Activated CD4-positive, alpha-beta memory T cell treated with anti-CD3 and anti-CD28 coated beads for 36 hours (primary cell): ENCODE measurements at places on chromosomes 1 and 21. TPM values are rescaled to one million over a fixed set of nuclear protein-coding genes. Genes with fewer than 3 reads are reported as not detected.

Gene PAPPA2
- total RNA-seq = 0.64 TPM

- DNase-seq = no peak
These were observed 8.0 kb upstream of the CELSR2 start for GRCh38 chr1:109241344-109241743.

Gene BACH1
- 22.9 TPM for total RNA-seq

DNA sequence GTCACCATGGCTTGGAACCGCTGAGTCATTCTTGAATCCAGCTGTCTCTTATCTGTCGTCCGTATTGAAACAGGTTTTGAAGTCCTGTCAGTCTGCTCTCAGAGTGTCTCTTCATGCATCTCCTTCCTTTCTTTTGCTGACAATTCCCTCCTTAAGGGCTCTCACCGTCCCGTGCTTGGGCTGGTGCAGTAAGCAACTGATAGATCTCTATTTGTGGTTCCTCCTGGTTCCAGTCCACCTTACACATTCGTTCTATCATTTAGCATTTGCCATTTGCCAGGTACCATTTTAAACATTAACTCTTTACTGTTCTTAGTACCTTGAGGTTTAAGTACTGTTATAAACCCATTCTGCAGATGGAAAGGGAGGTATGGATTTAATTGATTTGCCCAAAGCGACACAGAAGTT, 88.9 kb downstream of the DYRK1A start:
- peak; percentile 29 for DNase-seq

Gene HCRTR1
- total RNA-seq = not detected

GRCh38 chr1:202237052-202237451, 43.5 kb downstream of the LGR6 start:
- peak; percentile 60 for DNase-seq

Gene KRTAP12-3
- not detected for total RNA-seq

DNA sequence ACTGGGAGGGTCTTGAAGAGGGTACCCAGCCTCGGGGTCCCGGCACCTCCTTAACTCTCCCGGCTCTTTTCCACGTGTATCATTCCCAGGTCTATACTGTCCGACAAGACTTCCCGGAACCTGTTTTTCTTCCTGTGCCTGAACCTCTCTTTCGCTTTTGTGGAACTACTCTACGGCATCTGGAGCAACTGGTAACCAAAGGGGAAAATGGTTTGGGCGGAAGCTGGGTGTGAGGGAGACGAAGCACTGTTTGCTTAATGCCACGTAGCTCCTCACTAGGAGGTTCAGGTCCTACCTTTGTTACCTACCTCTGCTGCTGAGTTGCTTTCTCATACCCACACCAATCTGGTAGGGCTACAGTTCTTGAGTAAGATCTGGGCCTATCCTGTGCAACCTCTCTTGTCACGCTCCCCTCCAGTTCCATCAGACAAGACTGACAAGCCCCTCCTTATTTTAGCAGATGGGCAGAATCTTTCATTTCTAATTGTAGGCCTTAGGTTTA, 642 bp downstream of the SLC30A7 start:
- DNase-seq = peak; percentile 76

Gene KISS1
- total RNA-seq = not detected

DNA sequence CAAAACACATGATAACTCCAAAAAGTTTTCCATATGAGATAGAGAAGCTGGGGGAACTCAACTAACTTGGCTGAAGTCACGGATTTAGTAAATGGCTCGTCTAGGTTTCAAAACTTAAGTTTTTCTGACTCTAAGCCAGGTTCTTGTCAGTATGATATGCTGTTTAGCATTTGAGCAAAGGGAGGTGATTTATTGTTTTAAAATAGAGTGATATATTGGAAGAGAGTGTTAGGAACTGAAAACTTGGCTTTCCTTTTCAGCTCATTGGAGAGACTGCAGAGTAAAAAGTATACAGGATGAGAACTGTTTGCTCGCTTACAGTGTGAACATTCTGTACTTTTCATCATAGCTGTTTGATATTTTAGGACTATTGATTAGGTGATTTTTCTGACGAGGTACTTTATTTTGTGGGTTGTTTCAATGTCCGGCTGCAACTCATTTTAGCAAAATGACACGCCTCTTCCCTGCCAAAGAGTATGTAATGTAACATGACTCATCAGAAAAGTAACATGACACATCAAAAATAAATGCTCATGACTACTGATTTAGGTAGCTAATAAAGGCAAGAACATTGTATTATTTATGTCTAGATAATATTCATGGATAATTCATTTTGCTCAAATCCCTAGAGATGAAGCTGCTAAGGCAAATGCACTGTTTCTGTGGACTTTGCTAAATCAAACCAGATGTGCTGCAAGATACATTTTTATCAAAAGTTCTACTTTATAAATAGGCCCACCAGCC, 355.1 kb downstream of the GPATCH2 start:
- no peak for DNase-seq

Gene HOOK1
- total RNA-seq = 13.3 TPM

GRCh38 chr1:198234520-198235251, 77.9 kb downstream of the NEK7 start:
- DNase-seq = no peak

Gene PTGS2
- 2.8 TPM for total RNA-seq

DNA sequence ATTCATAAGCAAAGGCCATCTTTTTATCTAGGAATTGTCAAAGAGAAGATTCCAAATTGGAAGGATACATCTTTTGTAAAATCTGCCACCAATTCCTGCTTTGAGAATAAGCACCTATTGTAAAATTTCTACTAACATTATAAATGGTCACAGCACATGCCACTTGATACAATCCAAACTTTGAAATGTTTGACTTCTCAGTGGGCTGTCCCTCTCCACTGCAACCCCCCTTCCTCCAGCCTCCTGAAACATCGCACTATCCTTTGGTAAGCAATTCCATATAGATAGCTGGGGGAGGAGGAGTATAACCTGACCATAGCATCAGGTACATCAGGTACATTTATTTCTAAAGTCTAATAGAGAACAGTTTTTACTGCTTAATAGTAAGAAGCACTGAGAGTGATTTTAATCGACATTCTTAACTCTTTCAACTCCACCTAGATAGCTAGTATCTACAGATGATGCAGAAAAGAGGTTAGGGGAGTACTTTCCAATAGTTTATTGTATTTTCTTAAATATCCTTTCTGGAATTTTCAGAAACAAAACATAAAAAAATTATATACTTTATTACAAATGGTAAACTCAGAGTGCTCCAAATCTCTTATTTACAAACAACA, 2.9 kb downstream of the JUN start:
- no peak for DNase-seq

Gene CCDC190
- total RNA-seq = not detected

GRCh38 chr1:153962088-153963029, 978 bp downstream of the SLC39A1 start:
- DNase-seq = peak; percentile 51

DNA sequence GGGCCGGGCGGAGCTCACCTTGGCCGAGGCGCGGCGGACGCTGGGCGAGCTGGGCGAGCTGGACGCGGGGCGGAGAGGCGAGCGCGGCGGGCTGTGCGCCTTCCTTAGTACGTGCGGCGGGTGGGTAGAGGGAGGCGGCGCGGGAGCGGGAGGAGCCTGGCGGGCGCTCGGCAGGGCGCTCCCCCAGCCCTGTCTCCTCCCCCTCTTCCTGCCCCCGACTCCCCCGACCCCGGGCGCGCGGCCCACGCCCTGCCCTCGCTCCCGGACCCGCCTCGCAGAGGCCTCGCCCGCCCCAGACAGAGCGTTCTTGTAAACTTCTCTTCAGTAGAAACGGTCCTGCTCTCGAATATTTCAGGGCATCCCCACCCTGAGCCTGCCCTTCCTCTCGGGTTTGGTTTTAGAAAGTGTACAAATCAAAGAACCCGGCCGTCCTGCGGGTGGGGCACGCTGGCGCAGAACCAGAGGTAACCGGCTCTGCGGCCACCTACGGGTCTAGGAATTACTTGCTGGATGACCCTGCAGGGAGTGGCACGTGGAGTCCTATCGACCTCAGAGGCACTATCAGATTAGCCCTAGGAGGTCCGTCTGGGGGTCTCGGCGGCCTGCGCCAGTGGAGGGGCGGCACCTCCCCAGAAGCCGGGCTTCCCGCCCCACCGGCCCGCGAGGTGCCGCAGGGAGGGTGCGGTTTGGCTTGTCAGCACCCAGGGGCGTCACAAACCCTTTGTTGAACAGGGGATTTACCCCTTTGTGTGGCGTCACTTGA, at the start of gene S100A10:
TSS of gene S100A10 (minus strand) at position 126 of the 763 bp plus-strand sequence. CDS start 7,629 bp downstream, outside the sequence.
- DNase-seq = peak; percentile 83

GRCh38 chr1:219573960-219574359, 38.9 kb downstream of the ZC3H11B start:
- no peak for DNase-seq

DNA sequence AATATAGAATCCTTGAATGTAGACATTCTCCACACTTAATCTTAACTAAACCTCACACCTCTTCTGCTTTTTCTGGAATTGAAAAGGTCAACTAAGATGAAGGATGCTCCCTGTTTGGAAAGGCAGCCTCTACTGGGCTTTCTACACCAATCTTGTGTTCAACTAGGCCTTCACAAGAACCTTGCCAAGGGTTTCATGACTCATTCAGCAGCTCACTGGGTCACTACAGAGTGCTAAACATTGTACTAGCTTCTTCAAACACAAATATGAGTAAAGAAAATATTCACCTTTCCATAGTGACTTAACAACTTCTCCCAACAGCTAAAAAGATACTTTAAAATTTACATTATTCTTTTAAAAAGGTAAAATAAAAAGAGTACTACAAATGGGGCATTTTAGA, 135.3 kb upstream of the PRMT6 start:
- DNase-seq = no peak

- no peak for DNase-seq
These were observed 51.7 kb downstream of the SIM2 start for GRCh38 chr21:36750576-36750959.

Gene PM20D1
- total RNA-seq = 0.55 TPM

DNA sequence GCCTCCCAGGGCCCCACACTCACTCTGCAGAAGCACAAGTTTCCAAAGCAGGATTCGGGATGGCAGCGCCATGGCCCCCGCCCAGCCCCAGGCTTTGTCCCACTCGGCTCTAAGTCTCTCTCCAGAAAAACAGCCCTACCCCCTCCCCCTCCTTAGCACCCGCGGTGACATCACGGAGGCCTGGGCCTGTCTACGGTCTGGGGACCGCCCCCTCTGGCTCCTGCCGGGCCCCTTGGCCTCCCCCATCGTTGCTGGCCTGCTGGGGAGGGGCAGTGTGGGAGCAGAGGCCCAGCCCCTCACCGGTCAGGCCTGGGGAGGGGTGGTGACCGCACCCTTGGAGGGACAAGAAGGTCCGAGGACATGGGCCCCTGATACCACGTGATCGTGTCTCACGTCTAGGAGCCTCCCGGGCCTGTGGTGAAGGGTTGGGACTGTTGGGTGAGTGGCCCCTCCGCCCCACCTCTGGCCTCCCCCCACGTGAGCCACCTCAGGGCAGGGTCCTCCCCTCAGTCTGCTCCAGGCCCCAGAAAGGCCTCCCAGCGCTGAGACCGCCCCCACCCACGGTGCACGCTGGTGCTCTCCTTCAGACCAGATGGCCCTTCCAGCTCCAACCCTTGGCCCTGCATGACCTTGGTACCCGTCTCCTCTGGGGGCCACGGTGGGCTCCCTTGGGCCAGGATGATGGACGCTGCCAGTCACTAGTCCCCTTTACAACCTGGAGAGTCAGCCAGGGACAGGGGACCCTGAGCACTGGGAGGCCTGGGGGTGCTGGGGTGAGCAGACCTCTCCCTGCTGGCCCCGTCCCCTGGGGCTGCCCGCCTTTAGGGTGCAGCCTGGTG, at the start of gene MXRA8:
TSS of gene MXRA8 (minus strand) at position 123 of the 839 bp plus-strand sequence. CDS start at position 72, 51 bp downstream.
- DNase-seq = no peak

- DNase-seq = no peak
These were observed 115.3 kb downstream of the ADSS2 start for GRCh38 chr1:244336232-244336899.

GRCh38 chr1:242208021-242208420, 209.1 kb upstream of the MAP1LC3C start:
- no peak for DNase-seq

GRCh38 chr1:167983797-167984420, 47.0 kb upstream of the MPC2 start:
- no peak for DNase-seq

Gene GPN2
- total RNA-seq = 38.3 TPM

- no peak for DNase-seq
These were observed 2.9 kb downstream of the CYYR1 start for GRCh38 chr21:26570203-26570602.

GRCh38 chr1:236870721-236871120, 75.6 kb downstream of the MTR start:
- no peak for DNase-seq

DNA sequence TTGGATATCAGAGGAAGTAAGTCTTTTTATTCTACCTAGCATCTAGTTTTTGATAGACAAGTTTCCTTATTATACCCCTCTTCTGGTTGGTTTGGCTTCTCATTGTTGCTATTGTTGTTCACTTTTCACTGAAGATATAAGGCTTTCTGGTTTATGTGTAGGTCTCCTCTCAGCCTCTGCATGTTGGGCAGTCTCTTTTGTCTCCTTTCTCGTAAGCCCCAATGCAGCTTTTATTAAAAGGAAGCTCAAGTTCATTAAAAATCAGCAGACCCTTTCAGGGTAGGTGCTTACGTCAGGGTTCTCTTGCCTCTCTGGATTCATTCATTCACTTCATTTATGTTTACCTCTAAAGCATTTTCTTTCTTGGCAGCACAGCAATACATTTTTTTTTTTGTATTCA, 4.8 kb upstream of the DHX9 start:
- DNase-seq = no peak

- DNase-seq = no peak
These were observed 15.2 kb downstream of the LAMC1 start for GRCh38 chr1:183038333-183038866.

- DNase-seq = no peak
These were observed 64.7 kb upstream of the LRRC7 start for GRCh38 chr1:69502991-69503390.

Gene TBX19
- 2.2 TPM for total RNA-seq

Gene TCEA3
- 4.5 TPM for total RNA-seq

Gene WNT2B
- 0.05 TPM for total RNA-seq

GRCh38 chr1:186643614-186644013, 36.6 kb downstream of the PTGS2 start:
- no peak for DNase-seq

DNA sequence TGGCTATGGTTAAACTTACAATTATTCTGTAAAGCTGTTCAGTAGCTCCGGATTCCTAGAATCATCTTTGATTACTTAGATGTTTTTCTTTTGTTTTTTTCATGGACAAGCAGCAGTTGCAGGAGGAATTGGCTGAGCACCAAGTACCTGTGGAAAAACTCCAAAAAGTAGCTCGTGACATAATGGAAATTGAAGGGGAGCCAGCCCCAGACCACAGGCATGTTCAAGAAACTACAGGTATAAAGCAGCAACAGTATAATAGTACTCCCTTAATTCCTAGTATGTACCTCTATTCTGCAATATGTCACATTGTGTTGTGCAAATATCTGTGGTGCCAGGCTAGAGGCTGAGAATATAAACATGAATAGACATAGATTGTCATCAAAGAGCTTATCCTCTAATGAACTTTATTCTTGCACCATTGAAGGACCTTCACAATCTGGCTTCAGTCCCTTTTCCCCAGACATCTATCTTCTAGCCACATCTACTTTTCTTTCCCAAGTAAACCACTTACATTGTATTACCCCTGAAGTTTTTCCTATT, 132.3 kb upstream of the BMP8A start:
- no peak for DNase-seq

- no peak for DNase-seq
These were observed 27.9 kb upstream of the AGO1 start for GRCh38 chr1:35854989-35855700.

- no peak for DNase-seq
These were observed 664.2 kb downstream of the PTPRC start for GRCh38 chr1:199303035-199303434.

Gene NLRP3
- total RNA-seq = 0.97 TPM

GRCh38 chr1:233020426-233020825, 70.0 kb downstream of the NTPCR start:
- no peak for DNase-seq
